ENCODE measurements at places on chromosomes 12 and 14. TPM values are rescaled to one million over a fixed set of nuclear protein-coding genes. Genes with fewer than 3 reads are reported as not detected.

Gene BMP4
- 62.4 TPM for total RNA-seq

Gene ENO2
- total RNA-seq: 38.8 TPM

Gene TCL1B
- not detected for total RNA-seq

- H3K27me3 ChIP-seq: 0 out of 2 replicates have a peak, but pooled peaks cover 4% of the 10 kb centered on the region
- H3K27ac ChIP-seq: no peak within 1 kb of the TSS
- H3K36me3 ChIP-seq: no peaks in the 10 kb centered on the region
- no peak within 1 kb of the TSS for H3K4me3 ChIP-seq
- DNase-seq: no peak
- H3K4me1 ChIP-seq: no peaks in the 10 kb centered on the region
Observed at GRCh38 chr12:55330446-55330845, at the start of gene OR6C3. OR6C3 (plus strand) TSS chr12:55330746; CDS start chr12:55331701, 955 bp downstream.

DNA sequence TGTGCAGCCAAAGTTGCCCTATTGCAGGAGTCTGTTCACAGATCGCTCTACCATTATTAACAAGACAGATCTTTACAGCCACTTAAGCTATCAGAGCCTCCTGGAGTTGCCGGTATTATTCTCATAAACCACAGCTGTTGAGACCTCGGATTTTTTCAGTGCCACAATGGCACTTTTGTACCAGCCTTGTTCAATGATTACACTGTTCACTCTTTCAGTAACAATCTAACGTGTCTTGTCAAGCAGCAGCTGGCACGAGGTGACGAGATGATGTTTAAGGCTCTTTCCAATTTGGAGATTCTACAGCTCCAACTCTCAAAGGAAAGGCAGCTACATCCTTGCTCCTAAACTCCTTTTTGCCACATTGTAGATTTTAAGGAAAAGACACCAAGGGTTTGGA is 30.7 kb downstream of the LRIG3 start:
- H3K27me3 ChIP-seq: no peaks in the 10 kb centered on the region
- no peaks in the 10 kb centered on the region for H3K4me1 ChIP-seq
- no peak overlapping the region for H3K4me3 ChIP-seq
- no peak overlapping the region for H3K27ac ChIP-seq

All from PC-9 (cell line).